Left forelimb (tissue), 1 donor: ENCODE measurements at places on chromosomes 7 and 10.

DNA sequence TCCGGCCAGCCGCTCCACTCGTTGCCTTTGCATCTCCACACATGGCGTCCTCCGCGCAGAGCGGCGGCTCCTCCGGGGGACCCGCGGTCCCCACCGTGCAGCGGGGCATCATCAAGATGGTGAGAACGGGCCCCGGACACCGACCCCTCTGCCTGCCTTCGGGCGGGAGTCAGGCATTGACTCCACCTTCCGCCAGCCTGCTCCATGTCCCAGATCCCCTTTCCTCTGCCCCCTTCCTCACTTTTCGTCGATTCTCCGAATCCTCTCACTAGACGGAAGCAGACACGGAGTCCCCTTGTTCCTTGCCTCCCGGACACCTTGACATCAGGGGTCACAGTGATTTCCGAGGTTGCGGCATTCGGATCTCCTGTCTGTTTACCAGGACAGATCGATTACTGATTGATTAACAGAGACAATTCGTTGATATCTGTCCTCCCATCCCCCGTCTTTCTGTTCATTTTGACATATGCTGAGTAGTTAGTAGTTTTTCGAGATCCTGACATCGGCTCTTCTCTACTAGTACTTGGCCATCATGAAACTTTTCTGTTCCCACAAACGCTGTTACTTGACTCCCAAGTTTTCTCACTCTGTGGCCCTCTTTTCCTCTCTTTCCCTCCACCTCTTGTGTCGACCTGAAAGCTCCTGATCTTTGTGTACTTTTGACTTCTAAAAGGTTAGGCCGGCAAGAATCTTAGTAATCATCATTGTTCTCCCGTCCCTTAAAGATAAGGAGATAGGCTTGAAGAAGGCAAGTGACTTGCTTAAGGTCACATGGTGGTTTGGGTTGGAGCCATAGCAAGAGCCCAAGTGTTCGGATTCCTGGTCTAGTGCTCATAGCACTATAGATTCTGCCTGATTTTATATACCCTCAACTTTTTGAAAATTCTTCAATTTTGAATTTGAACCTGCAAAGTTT is 597 bp downstream of the SND1 start:
- DNase-seq: no peak

DNA sequence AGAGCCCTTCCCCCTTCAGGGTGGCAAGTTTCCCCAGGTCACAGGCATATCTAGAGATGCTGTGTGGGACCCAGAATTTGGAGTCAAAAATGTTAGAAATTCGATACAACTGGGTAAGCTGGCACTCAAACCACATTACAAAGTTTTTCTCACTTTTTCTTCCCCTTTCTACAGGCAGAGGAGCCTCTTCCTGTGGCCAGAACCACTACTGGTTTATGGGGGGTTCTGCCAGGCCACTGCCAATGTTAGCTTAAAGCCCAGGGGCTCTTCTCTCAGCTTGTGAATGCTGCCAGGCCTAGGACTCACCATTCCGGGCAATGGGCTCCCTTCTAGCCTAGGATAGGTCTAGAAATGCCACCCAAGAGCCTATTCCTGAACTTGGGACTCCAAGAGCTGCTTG is 617.9 kb upstream of the PHF14 start:
- DNase-seq: no peak

- no peak for DNase-seq
These were observed 146.6 kb downstream of the REEP3 start for GRCh38 chr10:63667596-63668480.

- peak; percentile 77 for DNase-seq
These were observed 5.7 kb upstream of the TNRC18 start for GRCh38 chr7:5429253-5429856.

DNA sequence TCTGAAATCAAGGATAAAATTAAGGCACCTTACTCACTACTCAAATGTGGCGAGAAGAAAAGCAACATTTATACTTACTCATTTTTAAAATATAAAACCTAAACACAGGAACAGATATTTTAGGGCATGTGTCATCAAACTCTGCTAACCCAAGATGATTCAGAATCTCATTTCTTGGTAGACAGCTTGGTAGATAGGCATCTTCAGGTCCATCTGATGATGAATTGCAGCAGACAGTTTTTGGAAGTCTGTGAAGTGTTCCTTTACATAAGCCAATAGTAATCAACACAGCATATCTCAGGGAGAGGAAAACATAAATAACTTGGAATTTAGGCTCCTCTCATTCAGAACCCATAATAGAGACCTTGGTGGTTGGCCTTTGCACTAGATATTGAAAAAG is 3.4 kb downstream of the HIPK2 start:
- no peak for DNase-seq

GRCh38 chr10:115092555-115093285 is 445 bp upstream of the ATRNL1 start:
- peak; percentile 79 for DNase-seq

DNA sequence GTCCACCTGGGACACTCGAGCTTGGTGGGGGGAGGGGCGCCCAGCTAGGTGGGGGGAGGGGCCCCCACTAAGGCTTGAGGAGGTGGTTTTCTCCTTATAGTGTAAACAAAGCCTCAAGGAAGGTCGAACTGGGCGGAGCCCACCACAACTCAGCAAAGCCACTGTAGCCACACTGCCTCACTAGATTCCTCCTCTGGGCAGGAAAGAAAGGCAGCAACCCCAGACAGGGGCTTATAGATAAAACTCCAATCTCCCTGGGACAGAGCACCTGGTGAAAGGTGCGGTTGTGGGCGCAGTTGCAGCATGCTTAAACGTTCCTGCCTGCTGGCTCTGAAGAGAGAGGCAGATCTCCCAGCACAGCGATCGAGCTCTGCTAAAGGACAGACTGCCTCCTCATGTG is 133.1 kb downstream of the SNX13 start:
- no peak for DNase-seq

- no peak for DNase-seq
These were observed 35.0 kb upstream of the EIF4H start for GRCh38 chr7:74138945-74139843.

DNA sequence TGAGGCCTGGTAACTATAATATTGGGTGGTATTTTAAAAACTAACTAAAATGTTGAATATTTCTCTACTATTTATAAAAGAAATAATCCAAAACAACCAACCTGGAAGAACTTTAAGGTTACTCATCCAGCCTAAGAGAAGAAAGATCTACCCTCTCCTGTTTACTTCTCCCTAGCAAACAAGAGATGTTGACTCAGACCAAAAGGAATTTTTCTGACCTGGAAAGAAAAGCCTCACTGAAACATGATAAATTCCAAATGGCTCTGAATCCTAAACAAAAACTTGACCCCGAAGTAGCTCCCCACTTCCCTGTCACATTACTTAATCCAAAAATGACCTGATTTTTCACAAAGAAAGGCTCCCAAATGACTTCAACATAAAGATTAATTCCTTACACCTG is 101.2 kb downstream of the PARD3 start:
- no peak for DNase-seq

- DNase-seq: no peak
These were observed 138.1 kb upstream of the ZNF92 start for GRCh38 chr7:65235586-65235985.

- DNase-seq: no peak
These were observed 6.5 kb downstream of the VPS41 start for GRCh38 chr7:38902449-38902848.

DNA sequence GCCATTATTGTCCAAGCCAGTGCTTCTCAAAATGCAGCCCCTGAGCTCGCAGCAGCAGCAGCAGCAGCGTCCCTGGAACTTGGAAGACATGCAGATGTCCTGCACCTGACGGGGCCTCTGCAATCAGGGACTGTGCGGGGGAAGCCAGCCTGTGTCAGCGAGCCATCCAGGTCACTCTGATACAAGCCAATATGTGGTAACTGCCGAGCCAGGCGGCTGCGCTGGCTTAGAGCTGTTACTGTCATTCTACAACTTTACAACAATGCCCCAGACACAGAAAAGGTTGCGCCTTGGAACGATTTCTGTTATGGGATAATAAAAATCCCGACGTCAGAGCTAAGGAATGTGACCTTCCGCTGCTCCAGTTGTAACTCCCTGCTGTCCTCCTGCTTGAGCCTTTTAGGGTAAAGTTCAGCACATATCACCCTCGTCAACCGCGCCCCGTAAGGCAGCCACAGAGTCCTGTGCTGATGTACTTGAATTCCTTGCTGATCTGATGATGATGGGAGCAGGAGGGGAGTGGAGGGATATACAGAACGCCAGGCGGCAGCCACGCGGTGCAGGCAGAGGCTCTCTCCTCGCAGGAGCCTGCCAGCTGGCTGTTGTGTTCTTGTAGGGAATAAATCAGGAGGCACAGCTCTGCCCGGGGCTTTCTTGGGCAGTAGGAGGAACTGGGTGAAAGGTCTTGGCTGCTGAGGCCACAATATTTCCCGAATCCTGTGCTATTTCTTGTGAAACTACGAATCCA is 20.0 kb upstream of the CRYGN start:
- no peak for DNase-seq

DNA sequence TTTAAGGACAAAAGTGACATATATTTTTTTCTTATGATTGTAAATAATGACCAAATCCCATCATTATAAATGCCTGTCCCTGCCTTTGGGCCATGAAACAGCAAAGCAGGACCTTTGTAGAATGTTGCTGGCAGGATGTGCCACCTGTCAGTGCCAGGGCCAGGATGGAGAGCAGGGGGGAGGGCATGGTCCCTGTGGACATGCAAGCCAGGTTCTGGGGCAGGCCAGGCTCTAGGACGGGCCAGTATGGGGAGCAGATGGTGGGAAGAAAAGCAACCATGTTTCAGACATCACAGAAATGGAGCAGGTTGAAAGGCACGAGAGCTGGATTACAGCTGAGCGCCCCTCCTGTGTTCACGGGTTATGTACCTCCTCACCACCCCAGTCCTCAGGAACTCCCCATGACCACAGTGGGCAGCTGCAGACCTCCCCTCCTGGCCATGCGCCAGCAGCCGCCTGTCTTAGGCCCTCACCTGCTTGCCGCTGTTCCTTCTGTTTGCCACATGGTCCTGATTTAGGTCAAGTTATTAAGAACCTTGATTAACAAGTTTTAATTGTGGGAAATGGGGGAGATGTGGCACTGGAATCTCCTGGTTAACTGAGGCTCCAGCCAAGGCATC is 210.4 kb downstream of the PAXIP1 start:
- no peak for DNase-seq

DNA sequence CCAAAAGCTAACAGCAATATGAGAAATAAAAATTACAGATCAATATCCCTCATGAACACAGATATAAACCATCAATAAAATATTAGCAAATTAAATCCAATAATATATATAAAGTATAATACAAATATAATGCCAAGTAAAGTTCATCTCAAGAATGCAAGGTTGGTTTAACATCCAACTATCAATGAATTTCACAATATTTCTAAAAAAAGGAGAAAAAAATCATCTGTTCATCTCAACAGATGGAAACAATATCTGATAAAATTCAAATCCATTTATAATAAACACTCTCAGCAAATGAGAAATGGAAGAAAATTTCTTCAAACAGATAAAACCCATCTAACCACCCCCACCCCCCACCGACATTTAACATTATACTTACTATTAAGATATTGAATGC is 86.9 kb downstream of the SIRT1 start:
- no peak for DNase-seq

DNA sequence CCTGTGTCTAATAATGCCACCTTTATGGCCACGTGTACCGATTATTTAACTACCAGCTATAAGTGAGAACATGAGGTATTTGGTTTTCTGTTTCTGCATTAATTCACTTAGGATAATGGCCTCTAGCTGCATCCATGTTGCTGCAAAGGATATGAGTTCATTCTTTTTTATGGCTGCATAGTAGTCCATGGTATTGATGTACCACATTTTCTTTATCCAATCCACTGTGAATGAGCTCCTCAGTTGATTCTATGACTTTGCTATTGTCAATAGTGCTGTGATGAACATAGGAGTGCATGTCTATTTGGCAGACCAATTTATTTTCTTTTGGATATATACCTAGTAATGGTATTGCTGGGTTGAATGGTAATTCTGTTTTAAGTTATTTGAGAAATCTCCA is 96.4 kb downstream of the SLC25A40 start:
- DNase-seq: no peak

- no peak for DNase-seq
These were observed 308.2 kb upstream of the NEBL start for GRCh38 chr10:21205328-21205727.
